Fibroblast of villous mesenchyme (primary cell): ENCODE measurements at places on chromosomes 5 and 9.

DNA sequence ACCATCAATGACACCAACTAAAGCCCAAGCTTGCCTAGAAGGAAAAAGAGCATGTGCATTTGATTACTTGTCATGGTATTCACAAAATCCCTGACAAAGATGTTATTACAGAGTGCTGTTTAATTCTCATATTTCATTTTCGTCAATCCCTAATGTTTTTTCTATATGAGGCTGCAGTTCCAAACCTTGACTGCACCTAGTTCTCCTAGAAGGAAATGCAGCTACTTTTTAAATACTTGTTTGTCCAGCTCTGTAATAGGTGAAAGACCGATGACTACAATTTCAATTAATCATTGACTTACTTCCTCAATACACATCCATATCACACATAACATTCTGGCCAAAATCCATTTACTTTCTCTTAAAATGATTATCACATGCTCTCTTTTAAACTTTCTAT is 28.1 kb downstream of the CEMIP2 start:
- no peak for DNase-seq

DNA sequence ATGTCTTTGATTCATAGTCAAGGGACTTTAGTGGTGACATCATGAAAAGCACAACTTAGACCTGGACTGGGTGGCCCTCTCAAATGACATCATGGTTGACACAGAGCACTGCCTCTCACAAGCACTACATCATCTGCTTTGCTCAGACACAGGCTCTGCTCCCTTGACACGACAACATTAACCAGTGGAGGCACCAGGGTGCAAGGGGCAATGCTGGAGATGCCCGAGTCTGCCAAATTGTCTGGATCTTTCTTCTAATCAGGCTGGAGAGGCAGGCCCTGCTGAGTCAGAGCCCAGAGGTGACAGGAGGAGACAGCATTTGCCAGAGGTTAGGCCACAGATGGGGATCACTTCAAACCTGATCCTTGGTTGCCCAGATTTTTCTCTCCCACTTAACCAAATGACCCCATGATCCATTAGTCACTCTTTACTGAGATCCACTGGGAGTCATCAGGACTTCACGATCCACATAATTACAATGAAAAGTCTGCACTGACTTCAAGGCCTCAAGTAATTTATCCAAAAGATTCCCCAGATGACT is 174.4 kb downstream of the SLIT3 start:
- no peak for DNase-seq

- no peak for DNase-seq
These were observed 50.2 kb downstream of the PSMB7 start for GRCh38 chr9:124365036-124365435.

DNA sequence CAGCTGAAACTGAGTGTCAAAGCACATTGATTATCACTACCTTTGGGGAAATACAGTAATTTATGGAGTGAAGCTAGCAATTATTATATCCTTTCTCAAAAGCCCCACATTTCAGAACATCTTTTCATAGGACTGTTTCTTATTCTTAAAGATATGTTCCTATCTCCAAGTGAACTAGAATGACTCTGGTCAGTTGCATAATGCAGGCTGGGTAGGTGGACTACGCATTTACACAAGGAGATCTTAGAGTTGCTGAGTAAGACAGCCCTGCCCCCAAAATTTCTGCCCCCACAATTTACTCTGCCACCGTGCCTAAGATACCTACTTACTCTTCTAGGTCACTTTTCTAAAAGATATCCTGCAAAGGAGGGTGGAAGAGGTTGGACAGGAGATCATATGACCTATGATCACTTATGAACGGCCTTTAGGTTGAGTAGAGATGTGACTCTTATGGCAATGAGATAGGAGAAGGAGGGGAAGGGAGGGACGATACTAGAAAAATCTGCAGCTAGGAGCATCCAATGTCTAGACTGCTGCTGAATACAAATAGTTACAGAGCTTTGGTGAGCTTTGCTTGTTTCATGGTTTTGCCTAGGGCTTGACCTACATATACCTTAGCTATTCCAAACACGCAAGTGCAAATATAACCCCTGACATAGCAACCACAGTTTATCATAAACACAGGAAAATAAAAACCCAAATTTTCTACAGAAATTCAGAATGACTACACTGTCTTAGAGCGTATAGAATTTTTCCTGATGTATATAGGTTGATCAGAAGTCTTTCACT is 121.7 kb downstream of the GLIS3 start:
- DNase-seq = peak; percentile 28

DNA sequence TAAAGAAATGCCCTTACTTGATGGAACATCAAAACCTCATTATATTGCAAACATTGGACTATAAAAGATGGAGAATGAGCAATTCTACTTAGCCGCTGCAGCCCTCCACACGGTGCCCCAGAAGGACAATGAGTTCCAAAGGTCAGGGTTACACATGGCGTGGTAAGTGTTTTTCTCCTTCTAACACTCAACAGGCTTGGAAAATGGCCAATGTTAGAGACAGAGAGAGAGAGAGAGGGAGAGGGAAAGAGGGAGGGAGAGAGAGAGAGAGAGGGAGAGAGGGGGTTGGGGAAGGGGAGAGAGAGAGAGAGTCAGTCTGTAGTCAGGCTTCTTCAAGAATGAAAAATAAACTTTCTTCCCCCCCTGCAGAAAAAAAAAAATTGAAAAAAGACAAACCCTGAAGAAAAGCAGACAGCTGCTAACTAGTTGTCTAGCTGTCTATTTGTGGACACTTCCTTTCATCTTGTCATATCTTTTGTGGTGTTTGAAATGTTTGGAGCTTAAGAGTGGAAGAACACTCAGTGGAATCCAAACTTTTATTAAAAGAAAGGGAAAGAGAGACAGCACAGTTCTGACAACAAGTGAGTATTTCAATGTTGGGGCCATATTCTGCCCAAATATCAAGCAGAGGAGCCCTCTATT is 324.8 kb downstream of the TMEM38B start:
- DNase-seq = no peak

DNA sequence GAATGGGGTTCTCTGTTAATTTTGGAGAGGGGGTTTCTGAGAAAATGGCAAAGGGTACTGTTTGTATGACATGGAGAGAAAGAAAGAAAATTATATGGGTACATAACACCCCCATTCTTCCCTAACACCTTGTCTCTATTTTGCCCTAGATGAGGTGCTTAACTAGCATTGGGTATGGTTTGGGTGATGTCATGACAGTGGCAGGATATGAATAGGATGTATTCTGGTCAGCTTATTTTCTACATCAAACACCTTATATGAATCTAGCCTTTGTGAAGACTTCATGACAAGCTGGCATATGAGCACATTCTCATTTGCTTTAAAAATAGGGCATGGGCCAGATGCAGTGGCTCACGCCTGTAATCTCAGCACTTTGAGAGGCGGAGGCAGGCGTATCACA is 58.6 kb downstream of the LNPEP start:
- DNase-seq = no peak

DNA sequence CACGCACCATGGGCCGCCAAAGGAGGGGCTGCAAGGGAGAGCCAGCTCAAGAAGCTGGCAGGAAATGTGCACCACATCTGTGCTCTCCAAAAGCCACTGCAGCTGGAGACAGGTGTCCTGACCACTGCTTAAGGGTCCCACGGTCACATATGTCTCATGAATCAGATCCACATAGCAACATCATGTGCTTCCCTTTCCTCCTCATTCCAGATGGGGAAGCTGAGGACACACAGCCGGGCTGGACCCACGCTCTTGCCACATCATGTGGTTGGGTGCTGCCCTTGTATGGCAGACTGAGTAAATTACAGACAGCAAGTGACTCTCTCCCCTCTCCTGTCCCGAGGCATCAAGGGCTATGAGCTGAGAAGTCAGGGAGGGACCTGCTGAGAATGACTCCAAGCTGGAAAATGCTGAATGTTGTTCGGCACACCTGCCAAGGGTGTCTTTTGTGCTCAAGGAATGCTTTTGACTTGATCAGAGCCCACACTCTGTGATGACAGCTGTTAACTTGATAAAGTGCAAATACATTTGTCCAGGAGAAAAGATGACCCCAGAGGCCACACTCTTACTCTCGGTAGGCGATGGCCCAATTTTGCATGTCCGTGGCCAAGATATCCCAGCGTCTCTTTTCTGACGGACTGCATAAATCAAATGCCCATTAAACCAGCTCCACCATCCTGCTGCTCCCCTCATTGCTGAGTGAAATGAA is 58.2 kb downstream of the NSUN2 start:
- DNase-seq = no peak

DNA sequence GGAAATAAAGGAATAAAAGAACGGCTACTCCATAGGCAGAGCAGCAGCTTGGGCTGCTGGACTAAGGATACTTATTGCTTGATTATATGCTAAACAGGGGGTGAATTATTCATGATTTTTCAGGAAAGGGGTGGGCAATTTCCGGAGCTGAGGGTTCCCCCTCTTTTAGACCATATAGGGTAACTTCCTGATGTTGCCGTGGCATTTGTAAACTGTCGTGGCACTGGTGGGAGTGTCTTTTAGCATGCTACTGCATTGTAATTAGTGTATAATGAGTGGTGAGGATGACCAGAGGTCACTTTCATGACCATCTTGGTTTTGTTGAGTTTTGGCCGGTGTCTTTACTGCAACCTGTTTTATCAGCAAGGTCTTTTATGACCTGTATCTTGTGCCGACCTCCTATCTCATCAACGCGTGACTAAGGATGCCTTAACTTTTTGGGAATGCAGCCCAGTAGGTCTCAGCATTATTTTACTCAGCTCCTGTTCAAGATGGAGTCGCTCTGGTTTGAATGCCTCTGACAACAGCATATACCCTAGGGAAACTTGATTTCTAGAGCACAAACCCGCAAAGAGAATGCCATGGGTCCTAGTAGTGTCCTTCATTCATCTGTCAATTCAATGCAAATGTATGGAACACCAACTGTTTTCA is 47.8 kb upstream of the PWWP2A start:
- DNase-seq = no peak
